ENCODE measurements at places on chromosomes 2 and 18. TPM values are rescaled to one million over a fixed set of nuclear protein-coding genes. Genes with fewer than 3 reads are reported as not detected.

The ARL4C gene
- 3.6 TPM for total RNA-seq

The NEB gene
- 7,278 TPM for total RNA-seq

DNA sequence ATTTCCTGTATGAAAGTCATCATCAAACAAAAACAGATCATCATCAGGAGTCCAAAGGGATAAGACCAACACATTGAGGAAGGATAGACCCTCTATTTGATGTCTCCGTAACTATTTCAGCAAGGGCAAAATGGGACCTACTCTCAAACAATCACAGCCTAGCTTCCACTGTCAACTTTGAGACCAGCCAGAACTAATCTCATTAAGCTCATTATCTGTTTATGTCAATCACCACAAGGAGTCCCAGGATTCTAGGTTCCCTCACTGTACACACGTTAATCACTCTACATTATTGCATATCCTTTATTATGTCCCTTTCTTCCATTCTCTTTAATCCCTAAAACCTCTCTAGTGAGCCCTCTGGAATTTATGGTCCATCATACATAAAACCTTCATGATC is 370.3 kb upstream of the LINC00305 start:
- no peak for DNase-seq
- H3K27me3 ChIP-seq, result no peaks in the 10 kb centered on the region
- no peaks in the 10 kb centered on the region for H3K4me1 ChIP-seq
- no peaks in the 10 kb centered on the region for H3K36me3 ChIP-seq
- no peak overlapping the region for H3K27ac ChIP-seq
- H3K4me3 ChIP-seq, result no peak overlapping the region

- peaks cover 81% of the 10 kb centered on the region for H3K4me1 ChIP-seq
- H3K27me3 ChIP-seq, result no peaks in the 10 kb centered on the region
- H3K4me3 ChIP-seq, result no peak overlapping the region
Measured at GRCh38 chr18:58314284-58314683, 270.3 kb downstream of the NEDD4L start.

DNA sequence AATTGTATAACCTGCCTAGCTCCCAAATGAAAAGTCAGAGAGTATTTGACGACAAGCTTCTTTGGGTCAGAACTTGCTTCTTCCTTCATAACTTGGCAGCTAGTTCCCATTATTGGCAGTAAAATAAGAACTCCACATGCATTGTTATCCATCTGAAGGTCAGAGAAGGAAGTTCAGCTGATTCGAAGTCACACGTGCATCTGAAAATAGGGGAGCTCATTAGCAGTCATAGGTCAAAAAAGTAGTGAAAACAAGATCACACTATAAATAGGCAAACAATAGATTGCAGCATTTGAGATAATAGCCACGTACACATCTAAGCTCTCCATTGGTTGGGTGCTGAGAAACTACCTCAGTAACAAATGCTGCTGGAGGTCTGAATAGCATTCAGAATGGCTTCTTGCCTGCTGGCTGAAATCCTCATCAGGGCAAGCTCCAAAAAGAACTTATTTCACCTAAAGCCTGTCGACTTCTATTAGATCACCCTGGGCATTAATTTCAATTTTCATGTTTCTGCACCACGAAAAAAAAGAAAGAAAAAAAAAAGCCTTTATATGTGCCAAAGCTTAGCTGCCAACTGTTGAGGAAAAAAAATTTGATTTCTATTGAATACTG is 1492.9 kb upstream of the CELF4 start:
- DNase-seq, result no peak
- H3K4me3 ChIP-seq, result no peak overlapping the region
- no peaks in the 10 kb centered on the region for H3K4me1 ChIP-seq
- no peaks in the 10 kb centered on the region for H3K27me3 ChIP-seq
- no peak overlapping the region for H3K27ac ChIP-seq

DNA sequence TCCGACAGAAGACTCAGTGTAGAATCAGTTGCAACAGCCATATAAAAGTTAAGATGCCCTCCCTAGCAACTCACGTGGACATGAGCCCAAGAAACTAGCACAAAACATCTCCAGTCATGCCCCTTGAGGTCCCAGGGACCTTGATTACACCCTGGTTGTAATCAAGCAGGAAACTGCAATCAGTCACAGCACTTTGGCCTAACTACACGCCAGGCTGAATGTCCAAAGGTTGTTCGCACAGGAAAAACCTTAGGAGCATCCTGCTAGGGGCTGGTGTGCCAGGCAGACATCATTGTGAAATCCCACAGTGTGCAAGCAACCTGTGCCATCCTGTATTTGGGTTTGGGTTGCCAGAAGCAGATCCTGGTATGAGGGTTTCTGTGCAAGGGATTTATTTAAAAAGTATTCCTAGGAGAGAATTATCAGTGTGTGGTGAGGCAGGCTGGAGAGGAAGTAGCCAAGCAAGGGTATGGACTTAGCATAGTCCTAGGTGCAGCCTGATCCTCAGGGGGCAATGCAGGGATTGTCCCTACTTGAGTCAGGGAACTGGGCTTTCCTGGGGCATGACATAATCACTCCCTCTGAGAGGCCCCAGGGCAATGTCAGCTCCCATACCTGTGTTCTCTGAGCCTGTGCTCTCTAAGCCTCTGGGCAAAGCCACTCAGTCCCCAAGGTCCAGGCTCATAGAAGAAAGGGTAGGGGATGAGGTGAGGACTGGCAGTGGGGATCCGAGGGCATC is 17.8 kb upstream of the SULT1C2 start:
- no peaks in the 10 kb centered on the region for H3K27me3 ChIP-seq
- no peak overlapping the region for H3K27ac ChIP-seq
- DNase-seq, result no peak
- H3K36me3 ChIP-seq, result no peaks in the 10 kb centered on the region

GRCh38 chr18:7601936-7602335 is 34.8 kb downstream of the PTPRM start:
- H3K4me3 ChIP-seq, result no peak overlapping the region
- no peak overlapping the region for H3K27ac ChIP-seq
- no peaks in the 10 kb centered on the region for H3K36me3 ChIP-seq
- no peaks in the 10 kb centered on the region for H3K27me3 ChIP-seq

- no peak for DNase-seq
- peaks cover 8% of the 10 kb centered on the region for H3K4me1 ChIP-seq
- no peak overlapping the region for H3K27ac ChIP-seq
- no peak overlapping the region for H3K4me3 ChIP-seq
- H3K27me3 ChIP-seq, result no peaks in the 10 kb centered on the region
Measured at GRCh38 chr2:120862201-120863060, 126.8 kb downstream of the GLI2 start.

DNA sequence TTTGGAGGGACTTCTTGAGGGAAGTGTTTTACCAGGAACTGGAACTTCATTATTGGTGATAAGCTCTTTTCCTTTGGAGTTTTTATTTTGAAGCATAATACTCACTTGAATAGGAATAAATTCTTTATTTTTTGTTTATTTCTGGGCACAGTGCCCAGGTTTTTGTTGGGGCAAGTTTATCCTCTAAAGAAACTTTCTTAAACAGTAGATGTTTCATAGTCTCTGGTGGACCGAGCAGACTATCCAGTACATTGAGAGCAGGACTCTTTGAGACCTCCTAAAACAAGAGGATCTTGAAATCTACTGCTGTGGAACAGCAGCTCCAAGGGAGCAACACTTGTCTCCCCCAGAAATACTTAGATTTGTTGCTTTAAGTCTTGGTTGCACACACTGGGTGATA is 109.4 kb downstream of the PARD3B start:
- no peaks in the 10 kb centered on the region for H3K36me3 ChIP-seq
- no peak overlapping the region for H3K4me3 ChIP-seq
- no peak for DNase-seq
- no peaks in the 10 kb centered on the region for H3K27me3 ChIP-seq

DNA sequence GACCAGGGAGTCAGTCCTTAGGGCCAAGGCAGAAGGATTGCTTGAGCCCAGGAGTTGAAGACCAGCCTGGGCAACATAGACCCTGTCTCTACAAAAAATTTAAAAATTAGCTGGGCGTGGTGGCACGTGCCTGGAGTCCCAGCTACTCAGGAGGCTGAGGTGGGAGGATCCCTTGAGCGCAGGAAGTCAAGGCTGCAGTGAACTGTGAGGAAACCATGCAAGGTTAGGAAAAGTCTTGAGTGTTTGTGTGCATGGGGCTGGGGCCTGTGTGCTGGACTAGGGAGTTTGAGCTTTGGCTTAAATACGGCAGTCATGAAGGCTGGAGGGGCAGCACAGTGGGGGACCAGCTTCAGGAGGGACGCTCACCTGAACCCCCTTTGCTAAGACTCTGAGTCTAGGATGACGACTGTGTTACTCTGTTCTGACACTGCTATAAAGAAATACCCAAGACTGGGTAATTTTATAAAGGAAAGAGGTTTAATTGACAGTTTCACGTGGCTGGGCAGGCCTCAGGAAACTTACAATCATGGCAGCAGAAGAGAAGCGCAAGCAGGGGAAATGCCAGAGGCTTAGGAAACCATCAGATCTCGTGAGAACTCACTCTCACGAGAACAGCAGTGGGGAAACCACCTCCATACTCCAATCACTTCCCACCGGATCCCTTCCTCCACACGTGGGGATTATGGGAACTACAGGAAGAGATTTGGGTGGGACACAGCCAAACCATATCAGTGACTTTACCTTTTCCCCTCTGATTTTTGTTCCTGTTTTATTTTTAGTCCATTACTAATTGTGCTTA is 39.4 kb downstream of the GORASP2 start:
- no peak for DNase-seq
- no peak overlapping the region for H3K4me3 ChIP-seq
- peaks cover 4% of the 10 kb centered on the region for H3K4me1 ChIP-seq
- no peak overlapping the region for H3K27ac ChIP-seq
- peaks cover 40% of the 10 kb centered on the region for H3K36me3 ChIP-seq
- no peaks in the 10 kb centered on the region for H3K27me3 ChIP-seq

DNA sequence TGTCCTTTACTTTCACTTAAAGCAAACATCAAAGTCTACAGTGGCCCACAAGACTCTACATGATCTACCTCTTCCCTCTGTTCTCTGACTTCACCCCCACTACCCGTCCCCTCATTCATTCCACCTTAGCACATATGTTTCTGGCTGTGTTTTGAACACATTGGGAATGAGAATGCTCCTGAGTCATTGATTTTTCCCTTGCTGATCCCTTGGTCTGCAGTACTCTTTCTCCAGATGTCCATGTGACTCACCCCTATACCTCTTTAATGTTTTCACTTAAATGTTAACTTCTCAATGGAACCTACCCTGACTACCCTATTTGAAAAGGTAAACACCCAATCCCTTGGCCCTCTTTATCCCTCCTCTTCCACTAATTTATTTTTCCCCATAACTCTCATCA is 30.7 kb upstream of the FRZB start:
- no peaks in the 10 kb centered on the region for H3K4me1 ChIP-seq
- H3K27me3 ChIP-seq, result no peaks in the 10 kb centered on the region
- no peak overlapping the region for H3K27ac ChIP-seq
- H3K36me3 ChIP-seq, result no peaks in the 10 kb centered on the region
- H3K4me3 ChIP-seq, result no peak overlapping the region

DNA sequence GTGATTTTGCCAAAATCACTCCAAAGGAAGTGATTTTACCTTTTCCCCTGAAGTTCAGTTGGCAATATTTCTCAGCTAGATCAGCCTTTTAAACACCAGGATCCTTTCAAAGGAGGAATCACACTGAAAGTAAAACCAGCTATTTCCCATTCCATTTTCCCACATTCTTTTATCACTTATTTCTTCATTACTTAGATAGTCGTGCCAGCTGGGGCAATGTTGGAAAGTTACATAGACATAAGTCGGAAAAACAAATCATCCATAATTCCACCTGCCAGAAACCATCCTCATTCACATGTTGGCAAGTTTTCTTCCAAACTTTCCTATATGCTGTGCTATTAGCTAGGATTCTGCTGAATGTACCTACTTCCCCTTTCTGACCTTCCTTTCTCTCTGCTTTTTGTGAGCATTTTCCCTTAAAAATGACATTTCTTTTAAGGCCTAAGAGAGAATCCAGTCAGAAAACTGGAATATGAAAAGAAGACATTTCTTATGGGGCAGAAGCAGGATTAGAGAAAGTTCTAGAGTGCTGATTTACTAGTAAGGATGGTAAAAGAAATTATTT is 170.0 kb upstream of the STK17B start:
- H3K4me3 ChIP-seq, result no peak overlapping the region
- no peak overlapping the region for H3K27ac ChIP-seq
- no peak for DNase-seq
- no peaks in the 10 kb centered on the region for H3K4me1 ChIP-seq
- H3K36me3 ChIP-seq, result no peaks in the 10 kb centered on the region

DNA sequence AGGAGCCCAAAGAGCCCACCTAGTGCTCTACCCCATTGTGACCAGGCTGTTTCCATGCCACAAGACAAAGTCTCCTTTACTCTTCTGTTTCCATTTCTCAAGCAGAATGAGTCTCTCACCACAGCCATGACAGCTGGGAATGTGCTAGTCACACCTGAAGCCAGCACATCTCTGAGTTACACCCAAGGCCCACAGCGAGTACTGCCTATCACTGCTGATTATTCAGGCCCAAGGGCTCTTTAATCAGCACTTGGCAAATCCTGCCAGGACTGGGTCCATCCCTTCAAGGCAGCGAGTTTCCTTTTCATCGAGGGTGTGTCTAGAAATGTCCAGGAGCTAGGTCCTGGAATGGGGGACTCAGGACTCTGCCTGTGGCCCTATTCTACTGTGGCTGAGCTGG is 14.6 kb upstream of the PPP1R1C start:
- no peaks in the 10 kb centered on the region for H3K27me3 ChIP-seq
- H3K4me3 ChIP-seq, result no peak overlapping the region
- DNase-seq, result no peak
- no peak overlapping the region for H3K27ac ChIP-seq
- no peaks in the 10 kb centered on the region for H3K36me3 ChIP-seq

GRCh38 chr2:6982934-6983589 is 65.8 kb downstream of the RNF144A start:
- H3K36me3 ChIP-seq, result no peaks in the 10 kb centered on the region
- DNase-seq, result no peak
- no peak overlapping the region for H3K4me3 ChIP-seq
- H3K27me3 ChIP-seq, result no peaks in the 10 kb centered on the region

DNA sequence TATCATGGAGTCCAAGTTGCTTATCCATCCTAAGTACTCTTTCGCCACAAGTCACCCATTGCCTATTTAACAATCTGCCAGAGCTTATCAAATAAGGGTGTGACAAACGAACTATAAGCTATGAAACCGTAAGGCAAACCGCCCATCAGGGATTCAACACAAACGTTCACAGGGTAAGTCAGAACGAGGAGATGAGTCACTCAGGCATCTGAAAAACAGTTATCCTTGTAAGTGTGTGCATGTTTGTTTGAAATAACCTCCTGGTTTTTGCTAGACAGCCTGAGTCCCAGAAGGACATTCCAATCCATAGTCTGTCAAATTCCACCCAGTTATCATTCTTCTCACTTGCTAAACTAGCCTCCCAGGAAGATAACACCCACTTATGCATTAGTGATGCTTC is 299.1 kb downstream of the PAX3 start:
- H3K4me1 ChIP-seq, result no peaks in the 10 kb centered on the region
- no peaks in the 10 kb centered on the region for H3K36me3 ChIP-seq
- no peak for DNase-seq
- no peak overlapping the region for H3K27ac ChIP-seq
- no peaks in the 10 kb centered on the region for H3K27me3 ChIP-seq

The SATB2 gene
- total RNA-seq, result 3.3 TPM

- no peak overlapping the region for H3K4me3 ChIP-seq
- H3K4me1 ChIP-seq, result no peaks in the 10 kb centered on the region
- DNase-seq, result no peak
- no peaks in the 10 kb centered on the region for H3K27me3 ChIP-seq
Measured at GRCh38 chr2:142873831-142874287, 3.6 kb upstream of the KYNU start.

The CPS1 gene
- total RNA-seq, result 1.2 TPM

- peaks cover 18% of the 10 kb centered on the region for H3K4me1 ChIP-seq
- H3K27me3 ChIP-seq, result no peaks in the 10 kb centered on the region
- no peak for DNase-seq
- no peaks in the 10 kb centered on the region for H3K36me3 ChIP-seq
- peak overlapping the region; percentile 75 for H3K4me3 ChIP-seq
Measured at GRCh38 chr2:230410861-230411569, 5.0 kb upstream of the SP100 start.

The DNAH7 gene
- 0.05 TPM for total RNA-seq
